Activated T-helper 9 cell treated with anti-CD3 and anti-CD28 coated beads, Interleukin-2, amount 50 U/mL, for 16 hours (primary cell): ENCODE measurements at places on chromosomes 7 and 10.

DNA sequence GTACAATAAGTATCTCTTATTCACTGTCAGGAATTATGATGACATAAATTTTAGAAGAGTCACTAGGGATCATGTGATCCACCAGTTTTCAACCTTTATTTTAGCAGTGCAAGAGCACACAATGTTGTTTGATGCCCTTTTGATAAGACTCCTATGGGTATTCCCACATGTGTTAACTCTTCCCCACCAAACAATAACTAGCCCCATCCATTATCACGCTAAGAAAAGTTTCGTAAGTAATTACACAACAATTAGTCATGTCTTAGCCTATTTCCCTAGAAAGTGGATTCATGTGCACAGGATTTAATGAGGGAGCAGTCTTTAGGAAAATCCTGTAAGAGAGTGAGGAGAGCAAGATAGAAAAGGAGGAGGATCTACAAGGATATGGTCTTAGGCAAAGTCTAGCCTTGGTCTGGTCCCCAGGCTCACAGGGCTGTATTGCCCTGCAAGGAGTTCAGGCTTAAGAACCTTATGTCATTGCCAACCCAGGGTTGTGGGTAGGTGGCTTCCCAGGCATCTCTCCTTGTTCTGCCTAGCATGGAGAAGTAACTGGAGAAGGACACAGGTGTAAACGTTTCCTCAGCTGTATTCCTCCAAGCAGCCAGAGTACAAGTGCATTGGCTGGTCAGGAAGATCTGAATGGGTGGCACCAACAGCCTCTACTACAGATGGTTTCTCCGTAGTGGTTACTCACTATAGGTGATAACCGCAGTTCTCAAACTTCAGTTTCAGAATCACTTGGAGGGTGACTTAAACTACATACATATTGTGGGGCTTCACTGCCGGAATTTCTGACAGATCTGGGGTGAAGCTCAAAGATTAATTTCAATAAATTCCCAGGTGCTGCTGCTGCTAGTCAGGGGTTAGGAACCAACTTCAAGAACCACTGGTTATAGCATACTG is 574.5 kb downstream of the SUGCT start:
- no peak for DNase-seq

- DNase-seq = no peak
Observed at GRCh38 chr7:28163949-28164348, 16.6 kb downstream of the JAZF1 start.

- no peak for DNase-seq
Observed at GRCh38 chr10:129033790-129034272, 433.2 kb upstream of the MGMT start.

GRCh38 chr7:121214657-121215056 is 114.1 kb upstream of the WNT16 start:
- no peak for DNase-seq

- no peak for DNase-seq
Observed at GRCh38 chr10:24718031-24718855, 5.4 kb downstream of the ARHGAP21 start.
